ENCODE measurements at places on chromosomes 5 and 9.
A peak's percentile ranks its signal among the peaks of the same experiment; 100 is the strongest.

- DNase-seq = no peak
Measured at GRCh38 chr5:127028822-127029457, 1.4 kb downstream of the MARCHF3 start.

DNA sequence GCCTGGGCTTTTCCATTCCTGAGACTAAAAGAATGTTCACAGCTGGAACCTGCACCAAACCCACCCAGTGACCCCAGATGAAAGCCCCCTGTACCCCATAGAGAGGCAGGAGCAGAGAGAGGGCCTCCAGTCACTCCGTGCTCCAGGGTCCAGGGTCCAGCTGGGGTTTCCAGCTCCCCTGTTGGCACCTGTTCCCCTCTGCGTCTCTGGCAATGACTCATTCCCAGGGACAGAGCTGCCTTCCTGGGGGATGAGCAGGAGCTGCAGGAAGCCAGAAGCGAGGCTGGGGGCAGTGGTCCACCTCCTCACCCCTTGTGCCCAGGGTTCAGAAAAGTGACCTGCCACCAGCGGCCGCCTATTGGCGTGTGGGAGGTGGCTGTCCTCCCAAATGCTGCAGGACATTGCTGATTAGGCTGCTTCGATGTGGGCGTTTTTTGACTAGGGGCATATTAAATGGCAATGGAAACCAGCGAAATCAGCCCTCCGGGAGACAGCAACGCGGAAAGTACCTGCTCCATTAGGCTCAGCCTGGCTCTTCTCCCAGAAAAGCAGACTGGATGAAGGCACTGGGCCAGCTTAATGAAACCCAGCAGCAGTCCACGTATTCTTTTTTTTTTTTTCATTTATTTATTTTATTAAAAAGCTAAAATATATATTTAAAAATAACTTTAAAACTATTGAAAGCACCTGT lies 97.4 kb downstream of the DAP start:
- DNase-seq = no peak

- DNase-seq = no peak
Measured at GRCh38 chr9:32533336-32533735, 7.3 kb upstream of the RIGI start.

DNA sequence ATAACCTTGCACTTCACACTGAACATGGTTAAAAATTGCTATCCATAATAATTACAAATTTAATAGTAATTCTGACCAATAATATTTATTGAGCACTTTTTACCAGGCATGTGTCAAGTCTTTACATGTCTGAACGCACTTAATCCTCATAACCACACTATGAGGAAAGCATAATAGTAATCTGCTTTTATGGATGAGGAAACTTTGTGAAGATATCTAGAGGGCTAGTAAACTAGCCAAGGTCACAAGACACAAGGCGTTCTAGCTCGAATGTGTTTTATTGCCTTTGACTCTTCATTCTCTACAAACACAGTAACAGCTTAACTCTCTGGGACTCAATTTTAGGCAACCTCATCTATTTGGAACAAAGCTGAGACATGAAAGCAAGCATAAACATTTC lies 205.1 kb downstream of the ARHGEF28 start:
- no peak for DNase-seq

DNA sequence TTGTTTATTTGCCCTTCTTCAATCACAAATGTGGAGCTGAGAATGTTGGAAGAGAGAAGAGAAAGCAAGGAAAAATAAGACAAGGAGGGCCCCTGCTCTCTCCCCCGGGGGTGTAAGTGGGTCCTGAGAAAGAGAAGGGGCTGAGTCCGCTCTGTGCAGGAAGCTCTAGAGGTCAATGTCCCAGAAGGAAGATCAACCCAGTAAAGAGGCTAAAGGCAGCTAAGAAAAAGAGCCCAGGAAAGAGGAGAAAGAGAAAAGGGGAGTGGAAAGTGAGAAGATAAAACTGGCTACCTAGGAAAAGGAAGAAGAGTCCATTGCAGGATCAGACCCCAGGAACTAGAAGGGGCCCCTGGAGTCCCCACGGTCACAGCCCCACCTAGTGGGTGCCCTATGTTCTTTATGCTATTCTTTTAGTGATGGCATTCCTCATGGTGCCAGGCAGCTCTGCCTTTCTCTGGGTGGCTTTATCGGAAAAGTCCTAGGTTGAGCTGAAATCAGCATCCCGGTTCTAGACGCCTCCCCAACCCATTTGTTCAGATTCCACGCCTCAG lies 583.4 kb downstream of the ACTL7B start:
- DNase-seq = no peak

GRCh38 chr5:112419986-112420864 lies 1.1 kb upstream of the EPB41L4A start:
- DNase-seq = no peak

DNA sequence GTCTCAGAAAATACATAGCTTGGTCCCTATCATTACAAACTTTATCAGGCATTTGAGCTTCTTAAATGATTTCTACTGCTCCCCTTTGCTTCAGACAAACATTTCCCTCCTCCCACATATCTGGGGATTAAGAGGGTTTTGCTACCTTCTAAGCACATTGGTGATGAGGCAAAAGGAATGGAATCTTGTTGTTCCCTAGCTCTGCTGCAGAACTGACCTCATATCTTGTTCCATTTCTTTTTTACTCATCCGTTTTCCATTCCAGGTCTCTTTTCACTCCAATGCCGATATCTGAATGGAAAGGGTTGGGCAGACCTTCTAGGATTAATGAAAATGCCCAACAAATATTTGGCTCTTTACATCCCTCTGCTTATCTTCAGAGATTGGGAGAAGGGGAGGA lies 444.6 kb downstream of the ZNF608 start:
- no peak for DNase-seq

GRCh38 chr9:101458963-101459631 lies 23.5 kb upstream of the ALDOB start:
- DNase-seq = no peak

DNA sequence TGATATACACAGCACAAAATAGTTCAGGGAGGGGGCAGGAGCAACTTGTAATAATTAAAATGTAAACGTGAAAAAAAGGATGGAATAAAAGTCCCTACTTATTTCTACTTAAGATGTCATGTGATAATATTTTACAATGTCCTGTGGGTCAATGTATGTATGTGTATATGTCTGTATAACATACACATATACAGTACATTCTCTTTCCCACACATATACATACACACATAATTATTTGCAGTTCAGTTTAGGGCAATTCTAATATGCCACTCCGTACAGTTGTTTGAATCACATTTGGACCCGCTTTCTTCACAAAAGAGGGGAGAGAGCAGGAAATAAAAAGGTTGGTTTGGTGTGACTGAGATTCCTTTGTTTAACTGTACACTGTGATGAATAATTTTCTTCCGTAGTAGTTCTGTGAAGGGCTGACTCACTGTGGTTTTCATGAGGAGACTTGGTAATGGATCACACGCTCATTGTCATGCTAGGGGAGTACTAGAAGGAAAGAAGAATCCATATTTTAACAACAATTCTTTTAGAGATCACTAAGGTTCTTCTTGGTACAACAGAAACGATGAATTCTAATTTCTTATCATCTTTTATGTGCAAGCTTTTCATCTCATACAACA lies 26.2 kb upstream of the ACOT12 start:
- DNase-seq = no peak

DNA sequence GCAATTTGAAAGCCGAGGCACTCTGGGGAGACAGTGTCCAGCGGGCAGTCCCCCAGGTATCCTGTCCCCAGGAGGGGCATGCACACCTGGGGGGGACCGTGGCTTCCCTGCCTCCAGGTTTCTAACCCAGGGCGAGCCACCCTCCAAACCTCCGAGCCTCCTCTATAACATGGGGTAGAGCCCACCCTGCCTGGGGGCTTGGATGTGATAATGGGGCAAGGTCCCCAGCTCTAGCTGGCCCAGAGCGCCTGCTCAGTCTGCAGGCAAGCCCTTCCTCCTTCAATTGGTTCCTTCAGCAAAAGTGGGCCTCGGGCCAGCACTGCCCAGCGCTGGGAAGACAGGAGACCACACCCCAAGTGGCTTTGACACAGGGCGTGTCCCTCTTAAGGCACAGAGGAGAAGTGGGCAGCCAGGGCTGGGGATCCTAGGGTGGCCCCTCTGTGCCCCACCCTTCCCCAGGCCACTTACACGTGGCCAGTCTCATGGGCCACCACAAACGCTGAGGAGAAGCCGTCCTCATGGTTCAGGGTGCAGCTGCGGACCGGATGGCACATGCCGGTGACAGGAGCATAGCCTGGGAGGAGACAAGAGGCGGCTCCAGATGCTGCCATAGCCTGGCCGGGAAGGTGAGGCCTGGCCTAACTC lies 94.3 kb downstream of the ZNF354C start:
- no peak for DNase-seq

GRCh38 chr5:132281856-132282614 lies 12.2 kb upstream of the SLC22A4 start:
- no peak for DNase-seq

DNA sequence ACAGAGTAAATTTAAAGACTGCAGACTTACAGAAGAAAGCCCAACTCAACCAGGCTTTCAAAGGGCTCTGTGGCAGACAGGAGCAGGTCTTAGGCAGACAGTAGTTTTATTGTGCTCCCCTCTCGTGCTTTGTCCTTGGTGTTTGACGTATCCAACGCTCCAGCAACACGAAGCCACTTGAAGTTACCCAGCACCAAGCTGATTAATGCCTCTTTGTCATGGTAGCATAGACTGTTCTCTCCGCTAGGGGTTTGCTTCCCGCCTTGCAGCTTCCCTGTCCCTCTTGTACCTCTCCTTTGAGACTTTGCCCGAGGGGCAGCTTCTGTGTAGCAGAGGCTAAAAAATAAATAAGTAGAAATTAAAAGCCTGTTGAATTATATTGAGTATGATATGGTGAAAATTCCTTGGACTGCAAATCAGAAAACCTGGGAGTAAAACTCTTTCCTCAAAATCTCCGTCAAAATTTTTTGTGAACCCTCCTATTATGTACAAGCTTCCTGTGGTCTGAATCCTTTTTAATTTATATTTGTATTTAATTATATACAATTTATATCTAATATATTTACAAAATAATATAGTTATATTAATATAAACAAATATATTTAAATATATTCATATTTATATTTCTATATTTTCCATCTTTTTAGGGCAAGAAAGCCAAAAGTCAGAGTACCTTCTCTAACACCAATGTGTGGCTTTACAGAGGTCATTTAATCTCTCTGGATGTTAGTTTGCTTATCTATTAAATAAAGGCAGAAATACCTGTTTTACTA lies 405.4 kb downstream of the DMAC1 start:
- no peak for DNase-seq

- DNase-seq = no peak
Measured at GRCh38 chr5:57538341-57538955, 55.8 kb upstream of the ACTBL2 start.

- DNase-seq = peak; percentile 43
Measured at GRCh38 chr5:132386644-132387286, 17.3 kb downstream of the SLC22A5 start.

DNA sequence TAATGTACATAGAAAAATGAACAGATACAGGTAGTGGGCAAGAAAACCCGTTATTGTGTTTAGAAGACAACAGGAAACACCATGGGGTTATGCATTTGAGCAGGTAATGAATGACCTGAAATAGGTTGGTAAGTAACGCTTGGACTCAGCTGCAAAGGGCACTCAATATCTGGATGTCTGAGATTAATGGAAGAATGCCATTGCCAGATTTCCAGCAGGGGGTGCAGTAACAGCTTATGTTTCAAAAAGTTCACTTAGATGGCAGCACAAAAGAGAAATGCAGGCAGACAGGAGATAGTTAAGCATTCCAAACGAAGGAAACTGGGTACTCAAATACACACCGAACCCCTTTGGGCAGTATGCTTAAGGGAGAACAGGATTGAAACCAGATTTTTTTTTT lies 285.5 kb upstream of the VLDLR start:
- DNase-seq = no peak

DNA sequence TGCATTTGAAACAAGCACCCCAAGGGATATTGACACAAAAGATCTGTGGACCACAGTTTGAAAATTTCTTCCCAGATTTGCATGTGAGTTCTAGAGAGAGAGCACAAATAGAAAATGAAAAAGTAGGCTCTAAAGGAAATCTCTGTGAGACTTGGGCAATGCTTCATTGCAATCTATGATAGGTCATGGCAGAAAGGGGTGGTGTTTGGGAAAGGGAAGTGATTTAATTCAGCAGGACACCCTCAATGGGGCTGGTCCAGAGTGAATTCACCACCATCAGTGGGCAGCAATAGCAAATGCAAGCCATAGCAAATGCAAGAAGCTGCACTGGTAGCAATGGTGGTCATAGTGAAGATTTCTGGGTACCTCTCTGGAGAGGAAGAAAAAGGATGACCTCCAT lies 58.1 kb downstream of the ANKRD55 start:
- no peak for DNase-seq

GRCh38 chr9:35972093-35972492 lies 14.1 kb upstream of the OR2S2 start:
- no peak for DNase-seq

- no peak for DNase-seq
Measured at GRCh38 chr5:157709346-157709745, 21.9 kb upstream of the THG1L start.

- DNase-seq = no peak
Measured at GRCh38 chr5:122402955-122403685, 91.1 kb downstream of the SNCAIP start.

DNA sequence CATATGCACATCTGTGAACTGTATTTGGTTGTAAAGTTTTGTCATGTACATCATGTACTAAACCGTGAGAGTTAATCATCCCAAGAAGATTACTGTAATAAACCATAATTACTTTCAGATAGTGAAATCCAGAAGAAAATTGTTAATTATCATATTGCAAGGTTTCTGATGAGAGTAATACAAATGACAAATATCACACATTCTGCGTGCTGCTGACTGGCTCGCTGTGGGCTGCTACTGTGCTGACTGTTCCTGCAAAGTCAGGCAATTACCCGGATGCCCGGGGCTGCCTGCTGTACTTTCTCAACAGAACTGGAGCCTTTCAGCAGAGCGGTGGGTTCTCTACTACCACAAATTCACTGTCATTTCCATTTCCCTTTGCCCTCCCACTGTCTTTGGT lies 68.3 kb downstream of the SMARCA2 start:
- DNase-seq = no peak

- DNase-seq = no peak
Measured at GRCh38 chr5:160159991-160160792, 40.9 kb upstream of the PWWP2A start.

GRCh38 chr9:129176701-129177442 lies 1.2 kb downstream of the IER5L start:
- no peak for DNase-seq

GRCh38 chr5:2387634-2388325 lies 363.7 kb downstream of the IRX2 start:
- DNase-seq = no peak

DNA sequence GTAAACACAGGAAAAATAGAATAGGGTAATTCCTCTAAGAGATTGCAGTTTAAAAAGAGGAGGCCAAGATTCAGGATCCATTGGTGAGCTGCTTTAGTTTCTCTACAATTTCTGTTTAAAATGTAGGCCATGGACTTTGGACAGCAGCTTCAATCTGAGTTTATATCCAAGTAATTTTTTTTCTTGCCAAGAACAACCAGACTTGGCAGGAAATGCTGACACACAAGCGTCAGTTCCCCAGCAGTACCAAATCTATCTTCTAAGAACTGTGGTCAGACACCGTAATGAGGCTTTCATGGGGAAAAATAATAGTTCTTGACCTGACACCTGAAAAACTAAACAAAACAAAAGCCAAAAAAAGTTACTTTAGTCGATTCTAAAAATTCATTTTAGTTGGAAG lies 528.8 kb downstream of the CSNK1G3 start:
- no peak for DNase-seq

- DNase-seq = no peak
Measured at GRCh38 chr9:1917396-1917935, 97.7 kb upstream of the SMARCA2 start.

All from activated naive CD4-positive, alpha-beta T cell (primary cell).